GOT3 (cell line): ENCODE measurements at places on chromosomes 1 and 21.

DNA sequence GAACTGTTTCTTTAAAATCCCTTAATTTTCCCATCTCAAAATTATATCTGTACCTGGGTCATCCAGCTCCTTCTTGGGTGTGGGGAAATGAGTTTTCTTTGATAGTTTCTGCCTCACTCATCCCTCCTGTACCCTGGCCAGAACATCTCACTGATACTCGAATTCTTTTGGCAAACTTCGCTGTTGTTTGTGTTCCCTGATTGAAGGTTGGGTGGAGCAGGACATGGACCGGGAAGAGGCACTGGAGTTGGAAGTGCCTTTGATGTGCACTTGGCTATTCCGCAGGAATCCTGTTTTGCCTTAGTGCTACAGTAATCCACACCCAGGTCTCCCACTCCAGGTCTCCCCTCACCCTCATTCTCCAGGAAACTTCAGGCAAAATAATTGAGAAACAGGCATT, 11.2 kb downstream of the MINDY1 start:
- no peak for DNase-seq

DNA sequence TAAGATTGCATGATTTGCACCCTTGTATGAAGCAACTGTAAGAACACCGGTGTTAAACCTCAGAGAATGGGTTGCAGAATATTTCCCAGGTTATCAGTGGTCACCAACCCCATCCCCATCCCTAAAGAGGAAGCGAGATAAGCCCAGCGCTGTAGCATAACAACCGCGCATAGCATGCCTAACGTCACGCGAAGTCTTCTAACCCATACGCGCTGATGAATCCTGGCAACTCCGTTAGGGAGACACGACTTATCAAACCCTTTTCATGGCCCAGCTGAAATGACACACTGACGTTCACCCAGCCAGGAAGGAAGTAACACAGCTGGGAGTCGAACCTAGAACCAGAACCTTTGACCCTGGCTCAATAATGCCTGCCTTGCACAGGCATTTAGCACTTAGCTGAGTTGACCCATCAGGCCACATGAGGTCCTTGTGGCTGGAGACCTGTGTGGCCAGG, 24.2 kb downstream of the TMEM51 start:
- DNase-seq, result no peak

- DNase-seq, result no peak
Measured at GRCh38 chr1:39292401-39292800, 87.9 kb downstream of the MACF1 start.

DNA sequence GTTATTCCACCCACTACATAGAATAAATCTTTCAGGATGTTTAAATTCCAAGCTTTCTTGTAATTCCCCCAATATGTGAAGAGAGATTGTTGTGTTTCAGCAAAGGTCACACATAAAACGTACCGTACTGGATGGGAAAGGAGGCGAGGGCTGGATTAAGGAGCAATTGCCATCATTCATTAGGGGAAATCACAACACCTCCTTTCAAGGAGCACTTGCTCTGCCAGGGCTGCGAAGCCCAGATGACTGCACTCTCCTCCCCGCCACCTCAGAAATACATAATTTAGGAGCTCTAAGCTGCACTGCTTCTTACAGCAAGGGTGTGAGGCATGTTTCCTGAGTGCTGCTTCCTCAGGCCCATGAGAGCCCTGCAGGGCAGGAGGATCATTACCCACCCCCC, 29.6 kb downstream of the MATN1 start:
- no peak for DNase-seq

DNA sequence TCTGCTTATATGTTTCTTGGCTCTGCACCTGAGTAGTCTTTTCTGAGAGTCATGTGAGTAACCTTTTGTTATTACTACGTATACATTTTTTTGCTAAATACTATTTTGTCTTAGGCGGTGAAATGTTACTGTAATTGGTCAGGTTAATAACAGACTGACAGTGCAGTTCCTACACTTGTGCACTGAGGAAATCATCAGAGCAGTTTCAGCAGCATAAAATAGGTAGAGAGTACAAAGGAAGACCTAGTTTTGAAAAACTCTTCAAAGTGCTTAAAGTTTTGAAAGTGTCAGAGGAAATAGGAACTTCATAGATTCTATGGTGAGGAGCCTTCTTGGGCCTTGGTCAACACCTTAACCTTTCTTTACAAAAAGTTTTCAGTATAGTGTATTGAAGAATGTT, 11.1 kb downstream of the ATF6 start:
- no peak for DNase-seq

- DNase-seq, result no peak
Measured at GRCh38 chr1:171254859-171255258, 6.6 kb downstream of the FMO1 start.

DNA sequence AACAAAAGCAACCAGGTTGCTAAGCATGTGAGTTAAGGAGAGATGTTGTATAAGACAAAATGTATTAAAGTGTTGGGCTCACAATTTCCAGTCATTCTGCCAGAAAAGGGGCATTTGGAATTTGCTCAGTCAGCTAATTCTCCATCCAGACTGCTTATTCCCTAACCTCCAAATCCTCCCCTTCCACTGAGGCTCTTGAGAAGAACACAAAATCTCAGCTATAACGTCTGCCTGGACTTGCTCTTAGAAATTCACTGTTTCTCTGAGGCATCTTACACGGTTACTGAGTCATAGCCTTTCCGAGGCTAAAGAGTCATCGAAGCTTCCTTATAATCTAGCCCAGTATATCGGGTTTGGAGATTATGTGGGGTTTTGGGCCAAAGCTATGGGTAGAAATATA, 548.2 kb upstream of the ADGRL4 start:
- DNase-seq, result no peak

DNA sequence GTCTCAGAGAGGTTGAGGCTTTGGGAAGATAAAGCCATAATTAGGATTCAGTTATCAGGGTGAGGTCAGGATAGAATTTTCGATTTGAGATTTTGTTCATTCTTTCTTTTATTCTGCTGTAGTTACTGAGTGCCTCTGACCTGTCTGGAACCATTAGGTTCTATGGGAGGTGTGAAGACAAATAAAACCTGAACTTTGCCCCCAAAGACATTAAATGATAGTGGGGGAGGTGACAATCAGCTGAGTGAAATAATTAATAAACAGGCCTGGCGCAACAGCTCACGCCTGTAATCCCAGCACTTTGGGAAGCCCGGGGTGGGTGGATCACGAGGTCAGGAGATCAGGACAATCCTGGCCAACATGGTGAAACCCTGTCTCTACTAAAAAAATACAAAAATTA, 55.0 kb upstream of the SPATA6 start:
- no peak for DNase-seq

- peak; percentile 46 for DNase-seq
Measured at GRCh38 chr1:241156231-241156965, 200.6 kb downstream of the RGS7 start.

GRCh38 chr1:236207569-236207968, 65.2 kb downstream of the GPR137B start:
- no peak for DNase-seq

- no peak for DNase-seq
Measured at GRCh38 chr1:87584586-87584985, 255.9 kb downstream of the LMO4 start.

GRCh38 chr1:109880971-109881894, 29.4 kb upstream of the CSF1 start:
- no peak for DNase-seq

GRCh38 chr1:3588395-3588794, 22.9 kb downstream of the MEGF6 start:
- no peak for DNase-seq

DNA sequence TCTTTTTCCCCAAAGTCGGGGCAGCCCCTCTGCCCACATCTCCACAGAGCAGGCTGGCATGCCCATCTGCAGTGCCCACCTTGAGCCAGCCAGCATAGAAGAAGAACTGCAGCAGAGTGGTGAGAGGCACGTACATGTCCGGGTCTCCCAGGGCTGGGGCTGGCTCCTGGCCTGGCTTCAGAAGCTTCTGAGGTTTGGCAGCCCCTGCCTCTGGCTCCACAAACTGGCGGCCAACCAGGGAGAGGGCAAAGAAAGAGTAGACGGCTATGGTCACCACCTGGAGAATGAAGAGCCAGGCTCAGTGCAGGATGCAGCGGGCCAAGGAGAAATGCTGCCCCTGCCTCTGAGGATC, 3.0 kb downstream of the BEST4 start:
- no peak for DNase-seq

DNA sequence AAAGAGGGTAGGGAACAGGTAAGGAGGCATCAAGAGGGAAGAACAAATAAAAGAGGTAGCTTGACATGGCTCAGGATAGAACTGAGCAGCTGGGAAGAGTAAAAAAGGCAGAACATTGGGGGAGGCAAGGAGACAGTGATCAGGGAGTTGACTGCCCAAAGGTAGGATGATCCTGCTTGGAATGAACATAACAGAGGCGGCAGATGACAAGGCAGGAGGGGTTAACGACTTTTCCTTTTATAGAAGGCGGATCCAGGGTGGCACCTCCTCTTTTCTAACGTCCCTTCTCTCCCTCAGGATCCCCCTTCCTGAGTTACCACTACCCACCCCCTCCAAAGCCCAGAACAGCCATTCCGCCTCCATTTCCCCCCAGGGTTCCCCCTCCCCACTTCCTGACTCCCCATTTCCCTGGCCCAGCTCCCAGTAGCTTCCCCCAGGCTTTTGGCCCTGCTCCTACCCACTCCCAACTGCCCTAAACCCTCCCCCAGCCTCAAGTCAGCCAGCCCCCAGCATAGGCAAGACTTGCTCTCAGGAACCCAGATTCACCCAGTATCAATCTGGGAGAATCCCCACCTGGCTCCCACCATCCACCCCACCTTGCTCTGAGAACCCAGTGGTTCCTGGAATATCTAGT, 769 bp upstream of the ADAMTS4 start:
- no peak for DNase-seq

DNA sequence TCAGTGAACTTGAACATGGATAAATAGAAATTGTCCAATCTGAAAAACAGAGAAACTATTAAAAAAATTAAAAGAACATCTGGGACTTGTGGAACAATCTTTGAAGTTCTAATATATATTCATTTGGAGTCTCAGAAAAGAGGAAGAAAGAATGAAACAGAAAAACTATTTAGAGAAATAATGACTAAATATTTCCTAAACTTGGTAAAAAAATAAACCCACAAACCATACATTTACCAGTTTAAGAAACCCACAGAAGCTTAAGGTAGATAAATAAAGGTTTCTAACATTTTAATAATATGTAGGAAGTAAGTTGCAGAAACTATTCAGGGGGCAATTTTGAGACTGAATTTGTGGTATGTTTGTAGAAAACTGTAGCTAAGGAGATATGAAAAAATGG, 437.8 kb downstream of the PTBP2 start:
- DNase-seq, result no peak

- DNase-seq, result no peak
Measured at GRCh38 chr21:45320261-45321025, 32.7 kb upstream of the POFUT2 start.

DNA sequence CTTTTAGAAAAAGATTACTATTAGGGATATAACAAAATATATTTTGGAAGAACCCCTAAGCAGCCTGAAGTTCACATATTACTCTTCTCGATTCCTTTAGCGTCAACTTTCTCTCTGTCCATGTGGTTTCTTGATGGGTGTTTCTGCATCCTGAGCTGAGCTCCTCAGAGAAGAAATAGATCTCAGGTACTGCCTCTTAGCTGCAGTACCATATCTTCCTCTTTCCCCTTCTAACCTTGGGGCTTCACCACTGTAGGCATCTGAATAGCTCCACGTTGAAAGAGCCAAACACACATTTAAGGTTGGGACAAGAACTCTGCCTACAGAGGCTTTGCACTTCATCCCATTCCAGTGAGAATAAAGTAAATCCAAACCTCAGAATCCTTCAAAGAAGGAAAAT, 59.2 kb downstream of the SAMSN1 start:
- no peak for DNase-seq

DNA sequence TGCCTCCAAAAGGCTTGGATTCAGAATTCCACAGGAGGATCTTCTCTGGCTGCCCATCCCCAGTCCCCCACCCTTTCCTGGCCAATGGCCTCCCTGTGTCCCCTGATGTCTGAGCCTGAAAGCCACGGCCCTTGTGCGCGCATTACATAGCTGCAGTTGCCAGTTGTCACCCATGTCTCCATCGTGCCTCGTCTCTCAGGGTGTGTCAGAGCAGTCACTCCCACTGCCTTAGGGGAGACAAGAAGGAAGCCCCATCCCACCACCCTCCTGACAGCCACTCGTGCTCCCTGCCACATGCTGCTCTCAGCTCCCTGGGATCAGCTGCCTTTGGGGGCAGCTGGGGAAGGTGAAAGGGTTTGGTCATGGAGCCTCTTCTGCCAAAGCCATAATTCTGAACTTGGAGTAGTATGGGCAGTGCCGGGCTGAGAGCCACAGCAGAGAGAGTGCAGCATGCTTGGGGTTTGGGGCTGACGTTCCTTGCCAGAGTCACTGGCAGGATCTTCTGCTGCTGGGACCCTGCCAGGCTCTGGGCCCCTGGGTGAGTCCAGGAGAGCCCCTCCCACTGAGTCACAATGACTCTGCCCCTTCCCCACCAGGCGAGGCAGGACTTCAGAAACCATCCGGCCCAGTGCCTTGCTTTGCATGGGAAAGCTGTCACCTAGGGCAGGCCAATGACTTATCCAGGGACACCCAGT, 285.9 kb upstream of the VAMP3 start:
- DNase-seq, result no peak

DNA sequence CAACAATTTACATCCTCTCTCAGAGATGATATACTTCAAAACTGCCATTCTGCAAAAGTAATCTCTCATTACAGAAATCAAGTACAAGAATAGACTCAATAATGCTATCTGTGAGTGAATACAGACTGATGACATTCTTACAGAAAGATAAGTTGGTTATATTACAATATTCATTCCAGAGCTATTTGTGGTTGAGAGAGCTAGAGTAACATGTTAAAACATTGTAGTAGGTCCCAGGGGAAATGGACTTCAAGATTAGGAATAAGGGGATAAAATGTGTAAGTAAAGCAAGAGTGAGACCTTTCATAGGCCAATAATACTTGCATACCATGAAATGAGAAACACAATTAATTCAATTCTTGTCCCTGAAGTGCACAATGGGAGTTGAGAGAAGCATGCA, 1.5 kb downstream of the F13B start:
- no peak for DNase-seq

GRCh38 chr1:187413405-187414169, 584.8 kb downstream of the PLA2G4A start:
- no peak for DNase-seq

GRCh38 chr1:170470121-170470520, 61.8 kb upstream of the GORAB start:
- DNase-seq, result no peak

- no peak for DNase-seq
Measured at GRCh38 chr1:180231936-180232335, 1.9 kb downstream of the LHX4 start.

DNA sequence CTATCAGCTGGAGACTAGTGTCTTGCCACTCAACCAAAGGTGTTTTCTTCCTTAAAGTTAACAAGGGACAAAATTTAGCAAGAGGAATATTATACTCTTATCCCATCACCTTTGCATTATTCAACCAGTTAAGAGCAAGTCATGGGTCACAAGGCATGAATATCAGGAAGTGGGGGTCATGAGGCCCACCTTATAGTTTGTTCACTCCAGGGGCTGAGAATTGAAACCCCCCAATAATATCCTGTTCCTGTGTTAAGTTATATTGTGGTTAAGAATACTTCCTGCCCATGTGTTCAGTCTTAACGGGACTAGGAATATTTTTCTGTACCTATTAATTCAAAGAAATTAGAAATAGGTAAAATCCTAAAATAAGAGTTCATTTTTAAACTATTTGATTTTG, 239.7 kb downstream of the S1PR1 start:
- DNase-seq, result no peak
